ENCODE measurements at places on chromosomes 12 and 14. TPM values are rescaled to one million over a fixed set of nuclear protein-coding genes. Genes with fewer than 3 reads are reported as not detected.

- H3K27me3 ChIP-seq = peaks cover 39% of the 10 kb centered on the region
- H3K36me3 ChIP-seq = no peaks in the 10 kb centered on the region
- peaks cover 6% of the 10 kb centered on the region for H3K4me1 ChIP-seq
- H3K4me3 ChIP-seq = no peak overlapping the region
- H3K27ac ChIP-seq = peak overlapping the region; percentile 6
- no peak for DNase-seq
Observed at GRCh38 chr12:6696690-6697583, 3.7 kb downstream of the PIANP start.

DNA sequence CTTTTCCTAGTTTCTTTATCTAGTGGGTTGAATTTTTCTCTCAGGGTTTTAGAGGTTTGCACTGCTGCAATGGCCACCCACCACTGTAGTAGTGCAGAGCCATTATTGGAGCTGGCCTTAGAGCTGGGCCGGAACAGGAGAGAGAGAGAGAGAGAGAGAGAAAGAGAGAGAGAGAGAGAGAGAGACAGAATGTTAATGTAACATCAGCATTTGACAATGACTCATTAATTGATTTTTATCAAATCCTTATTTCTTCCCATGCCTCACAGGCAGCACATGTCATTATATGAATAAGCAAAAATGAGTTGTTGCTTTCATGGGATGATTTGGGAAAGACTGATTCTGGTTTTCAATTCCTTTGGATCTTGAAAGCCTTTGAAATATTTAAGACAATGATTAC lies 76.3 kb upstream of the PPP4R3A start:
- no peak for DNase-seq
- no peaks in the 10 kb centered on the region for H3K4me1 ChIP-seq
- peaks cover 2% of the 10 kb centered on the region for H3K27me3 ChIP-seq
- no peak overlapping the region for H3K27ac ChIP-seq
- H3K4me3 ChIP-seq = no peak overlapping the region

DNA sequence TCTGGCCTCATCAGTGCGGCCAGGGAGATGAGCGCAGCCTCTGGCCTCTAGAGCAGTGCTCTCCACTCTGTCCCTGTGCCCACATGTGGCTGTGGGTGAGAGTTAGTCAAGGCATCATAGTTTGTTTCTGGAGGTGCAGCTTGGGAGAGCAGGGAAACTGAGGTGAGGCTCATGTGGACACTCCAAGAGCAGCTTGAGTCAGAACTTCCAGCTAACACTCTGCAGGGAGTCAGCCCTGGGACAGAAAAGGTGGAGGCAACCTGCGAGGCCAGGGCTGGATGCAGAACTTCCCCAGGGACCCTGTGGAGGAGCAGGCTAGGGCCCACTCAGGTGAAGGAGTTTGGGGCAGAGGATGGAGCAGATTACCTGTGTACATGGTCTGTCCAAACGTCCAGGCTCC lies 10.8 kb downstream of the ISCA2 start:
- peaks cover 4% of the 10 kb centered on the region for H3K4me1 ChIP-seq
- no peak overlapping the region for H3K4me3 ChIP-seq
- peaks cover 2% of the 10 kb centered on the region for H3K27me3 ChIP-seq

DNA sequence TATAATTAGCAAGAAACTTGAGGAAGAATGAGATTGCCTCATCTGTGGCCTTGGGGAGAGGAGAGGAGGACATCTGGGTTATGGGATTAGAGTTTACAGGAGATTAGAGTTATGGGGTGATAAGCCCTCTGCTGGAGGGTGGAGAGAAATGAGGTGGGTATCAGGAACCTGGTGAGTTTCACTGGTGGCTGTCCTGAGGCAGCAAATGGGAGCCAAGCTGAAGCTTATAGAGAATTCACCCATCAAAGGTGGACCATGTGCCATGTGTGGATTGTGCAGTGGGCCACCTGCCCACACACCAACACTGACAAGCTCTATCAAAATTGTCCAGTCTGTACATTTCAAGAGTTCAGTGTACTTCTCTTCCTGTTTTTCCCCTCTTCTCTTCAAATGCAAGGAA lies 135.3 kb downstream of the AEBP2 start:
- H3K4me3 ChIP-seq = no peak overlapping the region
- no peak for DNase-seq
- H3K36me3 ChIP-seq = peaks cover 1% of the 10 kb centered on the region
- H3K27me3 ChIP-seq = peaks cover 2% of the 10 kb centered on the region
- no peak overlapping the region for H3K27ac ChIP-seq

PLA2G1B gene
- total RNA-seq = not detected

MYBPC1 gene
- not detected for total RNA-seq

DNA sequence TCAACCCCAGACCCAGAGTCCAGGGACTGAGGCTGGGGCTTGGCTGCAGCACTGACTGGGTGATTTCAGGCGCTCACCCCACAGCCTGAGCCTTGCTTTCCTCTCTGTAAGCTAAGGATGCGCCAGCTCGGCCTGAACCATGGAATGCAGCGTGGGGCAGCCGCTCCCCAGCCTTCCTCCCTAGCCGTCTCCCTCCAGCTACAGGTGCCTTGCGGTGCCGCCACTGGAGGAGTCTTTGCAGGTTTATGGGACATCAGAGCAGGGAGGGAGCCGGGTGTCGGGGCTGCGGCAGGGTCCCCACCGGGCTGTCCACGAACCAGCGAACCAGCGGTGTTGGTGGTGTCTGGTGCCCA lies 19.4 kb downstream of the PPP2R5C start:
- H3K4me3 ChIP-seq = peak overlapping the region; percentile 56
- peaks cover 9% of the 10 kb centered on the region for H3K4me1 ChIP-seq
- no peak overlapping the region for H3K27ac ChIP-seq
- no peak for DNase-seq
- peaks cover 6% of the 10 kb centered on the region for H3K36me3 ChIP-seq
- peaks cover 11% of the 10 kb centered on the region for H3K27me3 ChIP-seq

CLEC1A gene
- not detected for total RNA-seq

MMP17 gene
- 0.39 TPM for total RNA-seq

DNA sequence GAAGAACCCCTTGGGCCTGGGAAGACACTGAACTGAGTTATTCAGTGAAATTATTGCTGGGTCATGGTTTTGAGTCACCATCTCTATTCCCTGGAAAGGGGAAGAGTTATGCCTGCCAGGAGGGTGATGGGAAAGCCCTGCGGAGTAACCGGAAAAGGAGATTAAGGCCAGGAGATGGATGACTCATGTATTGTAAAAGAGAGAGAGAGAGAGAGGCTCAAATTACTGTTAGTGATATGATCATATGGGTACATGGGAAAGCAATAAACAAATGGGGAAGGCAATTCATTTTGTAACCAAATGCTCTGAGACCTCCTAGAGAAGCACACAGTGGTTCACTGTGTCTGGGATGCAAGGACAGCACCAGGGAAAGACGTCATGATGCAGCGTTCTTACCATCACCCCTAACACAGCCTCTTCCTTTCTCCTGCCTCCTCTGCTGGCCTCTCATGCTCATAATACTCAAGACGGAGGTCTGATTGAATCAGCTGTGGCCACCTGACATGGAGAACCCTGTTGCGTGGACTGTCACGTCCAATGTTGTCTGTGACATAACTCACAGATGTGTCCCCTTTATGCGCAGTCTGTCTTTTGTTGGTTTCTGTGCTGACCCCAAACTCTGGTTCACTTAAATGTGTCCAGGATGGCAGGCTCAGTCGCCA lies 243.7 kb downstream of the TMEM132D start:
- H3K4me1 ChIP-seq = no peaks in the 10 kb centered on the region
- no peak overlapping the region for H3K4me3 ChIP-seq
- DNase-seq = no peak

B4GALNT3 gene
- total RNA-seq = 8.6 TPM

- H3K36me3 ChIP-seq = peaks cover 24% of the 10 kb centered on the region
- H3K27me3 ChIP-seq = no peaks in the 10 kb centered on the region
- DNase-seq = no peak
- no peak overlapping the region for H3K27ac ChIP-seq
- no peak overlapping the region for H3K4me3 ChIP-seq
- peaks cover 66% of the 10 kb centered on the region for H3K4me1 ChIP-seq
Observed at GRCh38 chr12:818733-819132, 66.4 kb downstream of the WNK1 start.

DNA sequence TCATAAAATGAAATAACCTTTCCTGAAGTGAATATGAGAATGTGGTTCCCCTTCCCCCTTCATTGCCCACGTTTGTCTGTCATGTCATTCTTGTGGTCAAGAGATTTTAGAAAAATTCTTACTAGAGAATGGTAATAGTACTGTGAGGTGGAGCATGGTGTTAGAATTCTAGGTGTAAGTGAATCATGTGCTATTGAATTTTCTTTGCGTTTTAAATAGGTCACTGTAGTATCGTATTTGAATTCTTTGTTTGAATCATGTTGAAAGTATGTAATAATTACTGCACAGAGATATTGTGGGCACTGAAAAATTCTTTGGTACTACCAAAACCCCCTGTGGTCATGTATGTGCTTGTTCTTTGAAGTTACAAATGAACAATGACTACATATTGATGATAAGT lies 49.9 kb downstream of the FUT8 start:
- peak overlapping the region; percentile 5 for H3K4me3 ChIP-seq
- H3K4me1 ChIP-seq = peaks cover 41% of the 10 kb centered on the region
- DNase-seq = no peak
- peaks cover 44% of the 10 kb centered on the region for H3K36me3 ChIP-seq

DNA sequence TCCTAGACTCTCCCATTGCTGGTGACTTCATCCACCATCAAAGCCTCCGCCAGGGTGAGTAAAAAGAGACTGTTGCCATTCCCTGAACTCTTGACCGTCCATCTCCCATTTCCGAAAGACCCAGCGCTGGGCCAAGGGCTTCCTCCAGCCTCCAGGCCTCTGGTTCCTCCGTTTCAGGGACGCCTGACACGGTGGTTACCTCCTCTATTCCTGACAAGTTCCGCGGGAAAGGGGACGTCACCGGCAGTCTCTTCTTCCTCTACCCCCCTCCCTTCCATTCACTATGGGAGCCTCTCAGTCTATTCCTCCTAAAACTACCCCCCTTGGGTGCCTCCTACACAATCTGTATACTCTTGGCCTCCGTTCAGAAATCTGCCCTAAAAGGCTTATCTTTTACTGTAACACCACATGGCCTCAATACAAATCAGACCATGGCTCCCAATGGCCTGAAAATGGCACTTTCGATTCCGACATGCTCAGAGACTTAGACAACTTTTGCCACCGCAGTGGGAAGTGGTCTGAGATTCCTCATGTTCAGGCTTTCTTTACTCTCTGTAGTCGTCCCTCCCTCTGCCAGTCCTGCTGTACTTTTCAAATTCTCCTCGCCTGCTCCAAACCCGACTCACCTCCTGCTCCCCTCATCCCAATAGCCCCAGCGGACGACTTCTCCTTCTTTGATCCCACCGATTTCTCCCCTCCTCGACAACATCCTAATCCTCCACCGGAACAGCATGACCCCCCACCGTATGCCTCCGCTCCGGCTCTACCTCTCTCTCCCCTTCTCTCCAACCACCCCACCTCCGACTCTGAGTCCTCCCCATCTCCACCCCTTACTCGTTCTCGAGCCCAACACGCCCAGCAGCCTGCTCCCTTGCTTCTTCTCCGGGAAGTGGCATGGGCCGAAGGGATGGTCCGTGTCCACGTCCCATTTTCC lies 70.4 kb downstream of the MOK start:
- DNase-seq = no peak
- H3K27ac ChIP-seq = no peak overlapping the region
- no peaks in the 10 kb centered on the region for H3K4me1 ChIP-seq
- no peaks in the 10 kb centered on the region for H3K36me3 ChIP-seq
- no peaks in the 10 kb centered on the region for H3K27me3 ChIP-seq
- no peak overlapping the region for H3K4me3 ChIP-seq

DNA sequence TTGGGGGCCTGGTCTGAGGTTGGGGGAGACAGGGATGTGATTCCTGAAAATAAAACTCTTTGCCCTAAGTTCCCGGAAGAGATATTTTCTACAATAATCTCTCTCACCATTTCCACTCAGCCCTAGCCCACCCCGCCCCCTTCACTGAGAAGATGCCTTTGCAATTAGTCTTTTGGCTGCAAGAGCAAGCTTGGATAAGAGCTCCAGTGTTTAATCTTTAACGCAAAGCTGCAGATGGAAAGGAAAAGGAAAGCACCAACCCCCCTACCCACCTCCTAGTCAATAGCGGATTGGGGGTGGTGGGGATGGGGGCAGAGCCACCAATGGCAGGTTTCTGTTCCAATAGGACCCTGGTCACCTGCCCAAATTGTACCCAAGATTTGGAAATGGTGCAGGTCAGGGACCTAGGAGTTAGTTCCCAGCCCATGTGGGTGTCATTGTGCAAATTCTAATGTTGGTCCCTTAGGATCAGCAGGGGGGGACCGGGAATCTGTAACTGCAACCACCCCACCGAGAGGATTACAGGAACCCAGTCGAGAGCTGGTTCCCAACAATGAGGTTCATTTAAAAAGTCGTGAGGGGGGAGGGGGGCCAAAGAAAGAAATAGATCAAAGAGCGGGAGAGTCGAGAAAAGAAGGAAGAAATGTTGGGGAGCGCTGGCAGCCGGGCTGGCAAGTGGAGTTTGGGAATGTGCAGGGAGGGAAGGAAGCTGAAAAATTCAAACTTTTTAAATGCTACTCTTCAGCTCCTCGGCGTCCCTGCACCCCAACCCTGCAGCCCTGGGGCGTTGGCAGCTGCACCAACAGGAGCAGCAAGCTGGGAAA lies 1.6 kb downstream of the ZFP36L1 start:
- H3K27me3 ChIP-seq = no peaks in the 10 kb centered on the region
- peaks cover 46% of the 10 kb centered on the region for H3K36me3 ChIP-seq
- H3K27ac ChIP-seq = peak overlapping the region; percentile 100
- H3K4me3 ChIP-seq = peak overlapping the region; percentile 98
- no peak for DNase-seq

DNA sequence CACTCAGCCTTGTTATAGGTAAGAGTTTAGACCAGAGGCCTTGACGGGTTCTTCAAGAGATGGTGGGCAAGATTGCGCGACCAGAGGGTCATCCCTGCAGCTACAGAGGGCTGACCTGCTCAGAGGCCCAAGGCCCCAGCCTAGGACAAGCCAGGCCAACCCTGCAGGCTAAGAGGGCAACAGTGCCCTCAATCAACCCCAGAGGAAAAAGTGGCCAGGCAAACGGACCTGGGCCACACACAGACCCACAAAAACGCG lies 1.3 kb downstream of the SSH1 start:
- H3K27me3 ChIP-seq = peaks cover 10% of the 10 kb centered on the region
- peaks cover 30% of the 10 kb centered on the region for H3K36me3 ChIP-seq
- DNase-seq = no peak
- H3K4me1 ChIP-seq = peaks cover 52% of the 10 kb centered on the region
- peak overlapping the region; percentile 96 for H3K4me3 ChIP-seq

TMEM233 gene
- total RNA-seq = not detected

DNA sequence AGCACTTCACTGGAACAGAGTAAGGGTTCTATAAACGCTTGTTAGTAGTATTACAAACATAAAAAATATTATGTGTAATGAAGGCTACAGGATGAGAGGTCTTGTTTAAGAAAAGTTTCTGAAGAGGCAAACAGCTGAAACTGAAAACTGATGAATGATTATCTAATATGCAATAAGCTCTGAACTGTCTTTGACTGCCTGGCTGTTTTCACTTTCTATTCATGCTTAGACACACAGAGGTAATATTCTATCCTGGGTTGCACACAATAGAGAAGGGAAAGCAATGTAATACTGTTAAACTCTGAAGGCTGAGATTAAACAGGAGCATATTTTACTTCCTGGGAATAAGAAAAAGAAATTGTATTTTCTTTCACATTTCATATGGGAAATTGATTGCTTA lies 251.3 kb downstream of the ALX1 start:
- no peaks in the 10 kb centered on the region for H3K36me3 ChIP-seq
- no peak for DNase-seq
- no peak overlapping the region for H3K27ac ChIP-seq
- no peak overlapping the region for H3K4me3 ChIP-seq
- no peaks in the 10 kb centered on the region for H3K4me1 ChIP-seq
